ENCODE measurements at places on chromosomes 3 and 15.

- DNase-seq: no peak
Observed at GRCh38 chr15:38576261-38576660, 11.6 kb upstream of the RASGRP1 start.

- DNase-seq: peak; percentile 17
Observed at GRCh38 chr15:35491999-35492398, 54.0 kb downstream of the DPH6 start.

GRCh38 chr3:177065285-177066033 is 131.8 kb downstream of the TBL1XR1 start:
- DNase-seq: peak; percentile 21

DNA sequence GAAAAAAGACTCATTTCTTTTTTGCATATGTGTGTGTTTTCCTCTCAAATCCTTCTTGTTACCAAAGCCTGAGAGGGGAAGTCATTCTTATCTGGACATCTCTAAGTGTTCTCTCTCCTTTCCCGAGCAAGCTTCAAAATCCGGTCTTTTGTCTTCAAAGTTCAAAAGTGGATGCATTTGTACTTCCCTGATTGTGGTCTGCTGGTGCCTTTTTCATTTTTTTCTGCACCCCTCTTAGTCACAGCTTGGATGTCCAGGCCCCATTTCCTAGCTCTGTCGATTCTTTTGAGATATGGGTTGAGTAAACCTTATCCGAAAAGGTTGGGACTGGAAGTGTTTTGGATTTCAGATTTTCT is 34.8 kb downstream of the EHD4 start:
- no peak for DNase-seq

GRCh38 chr3:6524479-6524878 is 336.4 kb upstream of the GRM7 start:
- no peak for DNase-seq

GRCh38 chr3:169759256-169759655 is 5.6 kb downstream of the TERC start:
- no peak for DNase-seq

- no peak for DNase-seq
Observed at GRCh38 chr3:106343811-106344210, 475.0 kb upstream of the CBLB start.

DNA sequence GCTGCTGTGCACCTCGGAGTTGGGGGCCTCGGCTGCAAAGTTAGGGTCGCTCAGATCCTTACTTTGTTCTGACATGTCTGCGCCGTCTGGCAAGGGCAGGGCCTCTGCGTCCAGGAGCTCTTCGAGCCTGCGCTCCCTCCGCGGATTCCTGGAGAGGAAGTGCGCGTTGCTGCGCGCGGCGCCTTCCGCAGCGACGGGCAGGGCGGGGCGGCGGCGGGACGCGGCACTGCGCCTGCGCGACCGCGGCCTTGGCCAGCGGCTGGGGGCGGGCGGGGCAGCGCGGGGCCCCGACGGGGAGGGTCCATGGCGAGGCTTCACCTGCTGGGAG is at the start of gene NDN:
NDN (minus strand) TSS at position 163 of the 328 bp plus-strand sequence; CDS start at position 75, 88 bp downstream.
- no peak for DNase-seq

DNA sequence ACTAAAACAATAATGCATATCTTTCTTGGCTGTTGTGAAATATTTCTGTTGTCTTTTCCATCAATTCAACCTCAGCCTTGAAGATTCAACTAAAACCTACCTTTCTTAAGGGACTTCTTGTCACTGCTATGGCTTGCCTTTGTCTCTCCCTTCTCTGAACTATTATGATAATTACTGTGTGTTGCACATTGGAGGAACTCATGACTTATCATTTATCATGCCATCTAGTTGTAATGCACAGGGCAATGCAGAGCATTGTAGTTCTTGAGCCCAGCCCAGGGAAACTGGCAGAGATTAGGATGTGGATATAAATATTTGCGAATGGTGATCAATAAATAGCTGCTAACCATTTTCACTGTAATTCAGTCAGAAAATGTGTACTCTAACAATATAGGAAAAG is 427.1 kb upstream of the FRG2C start:
- DNase-seq: no peak

DNA sequence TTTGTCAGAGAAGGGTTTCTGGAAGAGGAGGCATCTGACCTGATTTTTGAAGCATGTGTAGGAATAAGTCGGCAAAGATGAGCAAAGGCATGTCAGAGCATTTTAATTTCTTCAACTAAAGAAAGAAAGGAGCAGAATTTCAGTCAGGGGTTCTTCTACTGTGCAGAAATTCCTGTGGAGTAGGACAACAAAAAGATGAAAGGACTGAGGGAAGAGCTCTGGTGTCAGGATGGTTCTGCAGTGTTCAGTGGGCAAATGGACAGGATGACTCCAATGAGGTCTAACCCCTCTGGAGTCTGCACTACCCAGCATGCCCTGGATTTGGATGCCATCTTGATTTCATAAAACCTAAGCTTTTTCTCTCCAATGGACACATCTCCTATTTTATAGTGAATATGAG is 47.7 kb upstream of the SIAH2 start:
- no peak for DNase-seq

DNA sequence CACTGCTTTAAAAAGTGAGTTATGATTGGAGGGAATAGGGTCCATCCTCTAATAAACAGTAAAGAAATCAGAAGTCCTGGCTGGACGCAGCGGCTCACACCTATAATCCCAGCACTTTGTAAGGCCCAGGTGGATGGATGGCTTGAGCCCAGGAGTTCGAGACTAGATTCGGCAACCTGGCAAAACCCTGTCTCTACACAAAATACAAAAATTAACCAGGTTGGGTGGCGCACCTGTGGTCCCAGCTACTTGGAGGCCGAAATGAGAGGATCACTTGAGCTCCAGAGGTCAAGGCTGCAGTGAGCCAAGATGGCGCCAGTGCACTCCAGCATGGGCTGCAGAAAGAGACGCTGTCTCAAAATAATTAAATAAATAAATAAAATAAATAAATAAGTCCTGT is 171.2 kb downstream of the POTEB3 start:
- DNase-seq: no peak

DNA sequence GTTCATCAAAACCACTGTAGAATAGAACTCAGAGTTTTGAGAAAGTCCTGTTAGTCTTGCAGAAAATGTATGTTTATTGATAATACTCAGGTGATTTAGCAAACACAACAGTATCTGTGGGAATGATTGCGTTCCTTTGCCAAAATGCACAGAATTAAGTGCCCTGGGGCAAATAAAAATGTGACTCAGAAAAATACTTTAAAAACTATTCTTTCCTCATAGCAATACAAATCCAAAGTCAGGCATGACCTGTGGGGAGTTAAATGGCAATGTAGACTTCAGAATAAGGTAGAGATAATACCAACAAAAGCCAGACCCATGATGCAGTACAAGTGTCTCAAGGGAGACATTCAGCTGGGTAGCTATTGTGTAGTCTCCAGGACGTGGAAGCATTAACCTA is 72.3 kb upstream of the SNTN start:
- DNase-seq: no peak

GRCh38 chr15:77144492-77145070 is 73.7 kb upstream of the TSPAN3 start:
- no peak for DNase-seq

- no peak for DNase-seq
Observed at GRCh38 chr3:144384241-144384979, 412.8 kb downstream of the DIPK2A start.

GRCh38 chr15:51751697-51752683 is 593 bp downstream of the TMOD2 start:
- DNase-seq: peak; percentile 47

DNA sequence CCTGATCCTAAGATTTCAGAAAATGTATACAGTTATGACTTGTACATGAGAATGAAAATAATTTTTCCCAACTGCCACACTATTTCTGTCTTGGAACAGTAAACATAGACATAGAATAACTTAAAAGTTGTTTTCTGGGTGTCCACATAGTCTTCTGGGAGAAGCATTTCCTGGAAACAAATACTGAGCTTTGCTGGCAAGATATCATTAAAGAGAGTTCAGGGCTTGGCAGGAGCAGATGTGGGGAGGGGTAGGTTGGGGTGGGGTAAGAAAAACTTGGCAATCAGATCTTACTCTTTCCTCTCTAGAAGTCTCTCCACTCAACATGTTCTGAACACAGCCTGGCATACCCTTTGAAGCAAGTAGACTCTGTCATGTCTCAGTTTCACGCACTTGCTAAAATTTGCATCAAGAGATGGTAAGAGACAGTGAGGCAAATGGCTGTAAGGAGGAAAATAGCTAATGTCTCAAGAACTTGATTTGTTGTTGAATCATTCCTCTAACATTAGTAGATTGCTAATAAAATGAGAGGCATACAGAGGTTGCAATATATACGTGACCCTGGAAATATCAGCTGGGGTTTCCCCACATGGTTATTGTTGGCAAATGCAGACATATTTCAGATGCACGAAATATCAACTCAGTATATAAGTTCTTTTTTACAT is 27.3 kb upstream of the ABI3BP start:
- peak; percentile 24 for DNase-seq

DNA sequence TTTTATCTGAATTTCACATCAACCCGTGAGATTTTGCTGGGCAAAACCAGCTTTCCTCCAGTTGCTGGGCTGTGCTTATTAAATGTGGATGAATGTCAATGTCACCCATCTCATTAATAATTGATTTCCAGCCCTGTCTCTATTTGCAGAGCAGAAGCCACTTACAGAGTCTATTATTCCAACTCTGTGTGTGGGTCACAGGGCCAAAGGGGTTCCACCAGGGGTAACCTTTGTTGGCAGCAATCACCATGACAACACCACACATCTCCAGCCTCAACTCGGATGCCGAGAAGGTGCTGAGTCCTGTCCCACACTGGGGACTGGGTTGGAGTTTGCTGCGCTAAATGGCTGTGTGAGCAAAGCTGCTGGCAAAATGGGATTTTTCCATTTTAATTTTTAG is 51.1 kb upstream of the WNT5A start:
- DNase-seq: no peak

DNA sequence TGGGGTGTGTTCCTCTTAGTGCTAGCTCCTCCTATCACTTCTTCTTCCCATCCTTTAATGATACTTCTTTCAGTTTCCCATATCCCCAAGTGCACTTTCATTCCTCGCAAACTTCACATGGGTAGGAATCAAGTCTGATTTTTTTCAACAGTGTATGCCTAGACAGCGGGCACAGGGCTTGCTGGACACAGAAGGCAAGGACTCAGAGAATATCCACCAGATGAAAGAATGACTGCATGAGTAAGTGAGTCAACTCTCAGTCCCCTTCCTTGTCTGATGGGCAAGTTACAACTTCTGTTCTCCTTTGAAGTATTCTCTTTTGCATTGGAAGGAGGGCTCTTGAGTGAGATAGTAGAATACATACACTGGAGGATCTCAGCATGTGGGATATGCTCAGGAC is 3.1 kb upstream of the SQOR start:
- no peak for DNase-seq

- peak; percentile 23 for DNase-seq
Observed at GRCh38 chr15:90988296-90988695, 6.0 kb downstream of the PRC1 start.

DNA sequence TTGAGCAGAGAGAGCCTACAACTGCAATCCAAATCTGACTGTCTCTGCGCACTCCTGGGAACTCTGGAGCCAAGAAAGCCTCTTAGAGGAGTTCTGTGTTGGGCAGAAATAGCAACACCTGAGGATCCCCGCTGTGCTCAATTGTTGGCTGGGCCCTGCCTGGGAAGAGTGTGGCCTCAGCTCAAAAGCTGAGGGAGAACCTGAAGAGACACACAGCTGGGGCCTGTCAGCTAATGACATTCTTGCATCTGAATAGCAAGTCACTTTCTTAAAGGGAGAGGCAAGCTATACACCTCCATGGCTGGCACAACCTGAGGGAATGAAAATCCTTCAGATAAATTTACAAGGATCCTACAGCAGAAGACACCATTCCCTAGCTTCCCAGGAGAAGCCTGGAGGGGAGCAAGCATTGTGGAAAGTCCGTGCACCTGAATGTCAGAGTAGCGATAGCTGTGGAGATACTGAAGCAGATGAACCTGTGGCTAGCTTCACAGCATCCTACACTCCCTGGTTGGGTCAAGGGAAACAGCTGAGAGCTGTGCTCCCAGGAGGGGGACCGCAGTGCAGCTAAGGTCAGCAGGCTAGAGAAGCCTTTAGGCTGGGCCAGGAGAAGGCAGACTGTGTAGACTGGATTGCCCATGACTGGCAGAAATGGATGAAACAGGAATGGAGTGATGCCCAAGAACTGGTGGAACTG is 159.9 kb upstream of the PFN2 start:
- DNase-seq: no peak

All from erythroblast (primary cell).